CD4-positive, alpha-beta T cell treated with Interleukin-1 beta for 1 hour (primary cell): ENCODE measurements at places on chromosomes 16 and 17.

- no peak for DNase-seq
These were observed 137.5 kb upstream of the EEF2KMT start for GRCh38 chr16:5235119-5235518.

- peak; percentile 56 for DNase-seq
These were observed 707 bp downstream of the NUFIP2 start for GRCh38 chr17:29292992-29293889.

- no peak for DNase-seq
These were observed 190.2 kb upstream of the MPHOSPH6 start for GRCh38 chr16:82360024-82360783.

DNA sequence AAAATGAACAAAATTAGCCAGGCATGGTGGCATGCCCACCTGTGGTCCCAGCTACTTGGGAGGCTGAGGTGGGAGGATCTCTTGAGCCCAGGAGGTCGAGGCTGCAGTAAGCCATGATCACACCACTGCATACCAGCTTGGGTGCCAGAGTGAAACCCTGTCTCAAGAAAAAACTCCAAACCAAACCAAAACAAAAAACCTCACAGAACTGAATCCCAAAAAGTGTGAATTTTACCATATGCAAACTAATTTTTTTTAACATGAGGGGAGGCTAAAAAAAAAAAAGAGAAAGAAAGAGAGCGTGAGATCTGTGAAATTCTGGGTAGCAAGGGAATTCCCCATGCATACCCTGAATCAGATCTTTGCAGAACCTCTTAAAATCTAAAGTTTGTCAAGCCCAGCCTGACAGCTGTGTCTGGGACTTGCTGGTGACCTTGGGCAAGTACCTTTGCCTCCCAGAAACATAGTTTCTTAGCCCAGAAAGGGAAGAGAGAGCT lies 17.1 kb upstream of the CDH1 start:
- DNase-seq: no peak

- no peak for DNase-seq
These were observed 10.1 kb downstream of the SEPTIN12 start for GRCh38 chr16:4778050-4778392.

DNA sequence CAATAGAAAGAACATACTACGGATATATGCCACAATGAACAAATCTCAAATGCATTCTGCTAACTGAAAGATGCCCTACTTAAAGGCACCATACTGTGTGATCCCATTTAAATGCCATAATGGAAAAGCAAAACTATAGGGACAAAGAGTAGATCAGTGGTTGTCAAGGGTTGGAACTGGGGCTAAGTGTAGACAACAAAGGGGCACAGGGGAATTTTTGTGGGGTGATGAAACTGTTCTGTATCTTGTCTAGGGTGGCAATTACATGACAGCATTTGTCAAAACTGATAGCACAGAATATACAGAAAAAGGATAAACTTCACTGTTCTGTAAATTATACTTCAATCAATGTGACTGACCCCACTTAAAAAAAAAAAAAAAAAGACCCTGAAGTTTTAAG lies 17.7 kb downstream of the GFOD2 start:
- DNase-seq: no peak

DNA sequence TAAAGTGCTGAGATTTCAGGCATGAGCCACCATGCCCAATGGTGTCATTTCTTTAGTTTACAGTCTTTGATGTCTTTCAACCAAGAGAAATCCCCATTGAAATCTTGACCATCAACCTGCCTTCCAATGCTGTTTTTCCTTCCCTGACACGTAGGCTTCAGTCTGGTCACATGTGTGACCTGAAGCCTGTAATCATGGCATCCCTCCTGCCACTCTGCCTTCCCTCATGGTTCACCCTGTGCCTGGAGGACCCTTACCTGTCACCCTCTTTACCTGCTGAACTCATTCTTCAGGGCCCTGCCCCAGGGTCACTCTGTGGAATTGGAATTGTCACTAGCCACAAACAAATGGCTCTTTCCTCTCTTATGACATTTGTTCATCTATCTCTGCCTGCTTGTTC lies 18.1 kb upstream of the ARHGAP23 start:
- DNase-seq: no peak

DNA sequence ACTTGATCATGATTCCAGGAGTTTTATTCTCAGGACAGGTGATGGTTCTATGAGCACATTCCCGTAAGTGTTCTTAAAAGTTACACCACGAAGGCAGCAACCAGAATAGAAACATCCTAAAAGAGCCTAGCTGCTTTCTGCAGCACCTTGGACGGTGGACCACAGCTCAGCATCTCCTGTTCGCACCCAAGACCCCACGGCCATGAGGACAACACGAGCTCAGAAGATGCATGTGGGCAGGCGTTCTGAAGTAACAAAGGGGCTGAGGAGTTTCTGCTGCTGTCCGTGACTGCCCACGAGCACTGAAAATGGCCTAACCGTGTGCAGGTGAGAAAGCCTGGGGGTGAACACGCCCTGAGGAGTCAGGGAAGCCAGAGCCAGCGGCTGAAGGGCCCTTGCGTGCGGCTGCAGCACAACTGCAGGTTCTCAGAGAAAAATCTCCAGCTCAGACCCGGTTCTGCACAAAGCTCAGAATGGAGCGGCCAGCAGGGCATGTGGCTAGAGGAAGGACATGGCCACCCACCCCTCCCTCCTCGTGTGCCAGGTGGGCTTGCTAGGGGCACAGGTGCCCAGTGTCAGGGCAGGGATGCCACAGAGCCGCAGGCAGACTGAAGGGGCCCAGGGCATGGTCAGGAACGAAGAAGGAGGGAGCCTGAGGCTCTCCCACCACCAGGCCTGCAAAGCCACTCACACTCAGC lies 10.8 kb upstream of the C16orf95 start:
- no peak for DNase-seq

- DNase-seq: no peak
These were observed 683.7 kb upstream of the SALL1 start for GRCh38 chr16:51834794-51835193.

- no peak for DNase-seq
These were observed 11.4 kb downstream of the IGFBP4 start for GRCh38 chr17:40454613-40454995.

- DNase-seq: no peak
These were observed 639.1 kb downstream of the MAF start for GRCh38 chr16:78961464-78961863.

GRCh38 chr16:2161911-2162310 lies 6.3 kb downstream of the TRAF7 start:
- no peak for DNase-seq

DNA sequence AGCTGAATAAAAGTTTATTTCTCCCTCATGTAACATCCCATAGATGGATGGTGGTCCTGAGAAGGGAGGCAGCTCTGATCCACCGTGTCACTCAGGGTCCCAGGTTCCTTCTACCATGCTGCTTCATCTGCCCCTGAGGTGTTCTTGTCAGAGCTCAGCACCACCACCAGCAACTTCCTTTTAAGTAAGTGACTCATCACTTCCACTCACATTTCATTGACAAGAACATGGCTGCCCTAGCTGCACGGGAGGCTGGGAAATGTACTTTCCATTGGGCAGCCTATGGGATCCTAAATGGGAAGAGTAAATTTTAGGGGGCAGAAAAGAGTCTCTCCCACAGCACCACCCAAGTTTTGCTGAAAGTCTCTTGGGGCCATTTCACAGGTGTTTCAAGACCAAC lies 134.7 kb downstream of the USP31 start:
- no peak for DNase-seq
